ENCODE measurements at places on chromosomes 2 and 18.

DNA sequence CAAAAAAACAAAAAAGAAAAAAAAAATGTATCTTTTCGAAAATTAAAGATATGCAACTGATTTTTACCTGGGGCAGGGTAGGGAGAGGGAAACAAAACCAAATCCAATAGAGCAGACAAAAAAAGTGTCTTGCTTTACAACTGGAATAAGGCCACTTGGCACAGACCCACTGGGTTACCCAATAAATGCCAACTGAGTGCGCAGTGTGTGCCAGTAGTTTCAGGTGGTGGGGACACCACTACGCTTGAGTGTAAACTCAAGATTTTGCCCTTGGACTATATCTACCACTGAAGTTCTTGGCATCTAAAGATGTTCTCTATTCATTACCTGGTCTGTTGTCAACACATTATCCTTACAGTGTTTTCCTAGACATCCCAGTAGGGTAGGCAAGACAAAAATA is 16.3 kb downstream of the VPS4B start:
- DNase-seq = no peak

- DNase-seq = no peak
Measured at GRCh38 chr2:188519136-188519535, 227.5 kb downstream of the GULP1 start.

GRCh38 chr18:79965119-79965902 is 868 bp downstream of the HSBP1L1 start:
- no peak for DNase-seq

DNA sequence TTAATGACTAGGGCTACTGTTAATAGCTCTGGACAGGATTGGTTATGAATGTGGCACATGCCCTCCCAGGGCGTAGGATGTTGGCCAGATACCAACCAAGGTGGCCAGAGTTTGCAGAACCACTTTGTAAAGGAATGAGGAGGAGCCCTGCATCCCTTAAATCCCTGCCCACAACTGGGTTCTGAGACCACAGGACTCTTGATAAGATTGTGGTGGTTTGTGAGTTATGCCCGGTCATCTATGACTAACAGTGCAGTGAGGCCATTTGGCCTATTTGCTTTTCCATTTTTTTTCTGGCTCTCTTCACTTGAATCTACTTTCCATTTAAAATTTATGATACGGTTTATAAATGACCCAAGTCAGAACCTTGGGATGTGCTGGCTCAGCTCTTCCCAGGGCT is 294.5 kb downstream of the PRKCE start:
- DNase-seq = no peak

DNA sequence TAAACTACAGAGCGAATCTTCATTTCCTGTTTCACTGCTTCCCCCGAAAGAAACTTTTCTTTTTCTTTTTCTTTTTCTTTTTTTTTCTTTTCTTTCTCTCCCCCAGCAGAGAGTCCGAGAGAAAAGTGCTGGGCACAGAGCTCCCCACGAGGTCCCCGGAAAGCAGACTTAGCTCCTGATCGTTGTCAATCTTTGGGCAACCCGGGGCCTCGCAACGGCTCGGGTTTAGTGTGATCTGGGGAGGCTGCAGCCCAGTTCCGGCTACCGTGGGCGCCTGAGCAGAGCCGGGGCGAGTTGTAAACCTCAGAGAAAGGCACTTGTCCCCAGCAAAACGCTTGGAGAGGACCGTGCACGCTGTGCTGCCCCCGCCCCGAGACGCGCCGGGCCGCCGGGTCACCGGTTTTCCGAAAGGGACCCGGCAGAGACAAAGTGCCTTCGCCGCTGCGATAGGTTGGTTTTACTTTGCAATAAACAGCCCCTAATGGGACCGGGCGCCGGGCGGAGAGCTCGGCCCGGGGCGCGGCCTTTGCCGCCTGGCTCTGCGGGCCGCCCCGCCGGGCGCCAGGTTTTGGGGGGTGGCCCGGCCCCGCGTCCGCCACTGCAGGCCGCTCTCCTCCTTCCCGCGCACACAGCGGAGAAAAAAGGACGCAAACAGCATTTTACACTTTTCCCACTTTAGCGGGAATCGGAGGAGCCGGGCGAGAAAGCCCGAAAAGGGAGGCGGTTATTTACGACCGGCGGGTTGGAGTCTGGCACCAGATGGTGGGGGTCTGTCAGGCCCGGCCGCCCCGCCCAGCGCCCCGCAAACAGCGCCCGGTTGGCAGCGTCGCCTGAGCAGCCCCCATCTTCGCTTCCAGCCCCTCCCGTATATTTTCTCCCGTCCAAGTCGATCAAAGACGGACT is 136.0 kb downstream of the INSIG2 start:
- peak; percentile 22 for DNase-seq

GRCh38 chr18:9475643-9476591 is 604 bp downstream of the RALBP1 start:
- peak; percentile 41 for DNase-seq

DNA sequence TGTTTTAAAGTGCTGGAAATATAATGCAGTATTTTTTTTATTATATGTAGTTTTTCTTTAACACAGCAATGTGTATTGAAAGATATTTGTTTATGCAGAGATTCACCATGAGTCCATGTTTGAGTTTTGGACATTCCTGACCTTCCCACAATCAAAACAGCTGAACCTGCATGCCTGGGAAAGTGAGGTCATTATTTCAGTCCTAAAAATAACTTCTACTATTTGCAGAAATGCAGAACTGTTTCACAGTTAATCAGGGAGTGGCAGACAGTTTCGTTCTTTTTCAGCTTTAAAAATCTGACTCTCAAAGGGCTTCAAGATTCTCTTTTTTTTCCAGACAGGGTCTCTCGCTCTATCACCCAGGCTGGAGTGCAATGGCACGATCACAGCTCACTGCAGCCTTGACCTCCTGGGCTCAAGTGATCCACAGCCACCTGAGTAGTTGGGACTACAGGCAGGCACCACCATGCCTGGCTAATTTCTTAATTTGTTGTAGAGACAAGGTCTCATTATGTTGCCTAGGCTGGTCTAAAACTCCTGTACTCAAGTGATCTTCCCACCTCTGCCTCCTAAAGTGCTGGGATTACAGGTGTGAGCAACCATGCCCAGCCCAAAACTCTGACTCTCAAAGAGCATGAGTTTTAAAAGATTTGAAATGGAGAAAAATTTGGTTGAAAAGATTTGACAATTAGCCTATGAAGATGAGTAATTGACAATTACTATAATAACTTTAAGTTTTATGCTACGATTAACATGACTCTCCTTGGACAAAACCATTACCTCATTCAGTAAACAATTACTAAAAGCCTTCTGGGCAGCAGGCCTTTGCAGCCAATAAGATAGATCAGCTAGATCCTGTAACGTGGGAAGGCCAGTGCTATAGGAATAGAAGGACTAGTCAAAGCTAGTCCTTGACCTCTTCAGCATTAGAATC is 5.0 kb upstream of the MYL12B start:
- DNase-seq = no peak

GRCh38 chr2:50611351-50611871 is 420.5 kb downstream of the NRXN1 start:
- no peak for DNase-seq

GRCh38 chr2:64210816-64211215 is 66.6 kb upstream of the PELI1 start:
- DNase-seq = no peak

GRCh38 chr2:214203214-214203613 is 207.6 kb upstream of the VWC2L start:
- no peak for DNase-seq

DNA sequence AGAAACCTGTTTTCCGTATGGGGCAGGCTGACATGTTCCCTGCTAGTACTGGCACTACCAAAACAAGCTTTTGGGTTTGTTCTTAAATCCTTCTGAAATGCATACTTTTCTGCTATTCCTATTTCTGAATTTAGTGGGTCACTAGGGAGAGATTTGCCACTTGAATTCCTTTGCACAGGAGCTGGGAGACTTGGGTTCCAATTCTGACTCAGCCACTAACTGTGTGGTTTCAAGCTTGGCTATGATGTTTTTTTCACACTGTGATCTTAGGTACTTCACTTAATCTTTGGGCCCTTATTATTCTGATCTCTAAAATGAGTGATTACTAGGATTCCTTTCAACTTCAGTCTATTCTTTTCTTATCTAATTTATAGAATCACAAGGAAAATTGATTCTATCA is 105.5 kb downstream of the BCL11A start:
- no peak for DNase-seq

GRCh38 chr18:21408681-21409080 is 166.6 kb downstream of the GREB1L start:
- DNase-seq = no peak

DNA sequence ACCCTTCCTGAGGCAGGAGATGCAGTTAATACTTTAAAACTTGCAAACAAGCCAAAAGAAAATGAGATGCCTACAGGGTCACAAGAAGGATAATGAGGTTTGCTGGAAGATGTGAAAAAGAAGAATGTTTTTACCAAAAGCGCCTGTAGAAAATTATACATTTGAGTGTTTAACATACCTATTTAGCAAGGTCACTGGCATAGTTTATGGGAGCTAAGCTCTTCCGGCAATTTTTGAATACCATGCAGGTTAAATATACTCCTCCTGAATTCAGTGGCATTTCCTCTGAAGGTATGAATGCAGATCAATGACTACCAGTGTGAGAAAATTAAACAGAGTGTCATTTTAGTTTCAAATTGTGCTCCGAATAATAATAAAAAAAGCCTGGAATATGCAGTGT is 21.2 kb upstream of the MAP3K20 start:
- no peak for DNase-seq
